ENCODE measurements at places on chromosomes 4 and X.

GRCh38 chr4:105191621-105192210 lies 45.0 kb downstream of the TET2 start:
- no peak for DNase-seq

DNA sequence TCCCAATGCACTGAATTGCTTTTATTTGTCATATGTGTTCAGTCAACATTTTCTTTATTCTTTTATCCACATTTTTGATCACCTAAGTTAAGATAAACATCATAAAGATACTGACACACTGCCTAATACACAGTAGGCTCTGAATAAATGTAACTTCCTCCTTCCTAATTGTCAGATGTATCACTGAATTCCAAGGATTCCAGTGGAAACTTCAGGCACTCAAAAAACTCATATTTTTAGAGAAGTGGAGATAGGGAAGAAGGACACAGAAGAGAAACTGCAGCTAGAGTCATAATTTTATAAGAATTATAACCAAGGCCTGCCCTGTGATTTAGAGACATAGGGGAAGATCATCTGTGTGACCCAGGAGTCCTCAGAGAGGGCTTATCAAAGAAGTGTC lies 753.3 kb downstream of the ADGRL3 start:
- DNase-seq = no peak

- no peak for DNase-seq
Measured at GRCh38 chr4:110290511-110290910, 92.1 kb upstream of the ELOVL6 start.

GRCh38 chr4:183323295-183323694 lies 1.1 kb upstream of the CLDN24 start:
- no peak for DNase-seq

- no peak for DNase-seq
Measured at GRCh38 chrX:49879656-49880277, 483 bp downstream of the USP27X start.

GRCh38 chr4:2792711-2793585 lies at the start of gene SH3BP2:
SH3BP2 (plus strand) TSS chr4:2793085; CDS start chr4:2820618, 27,533 bp downstream.
- no peak for DNase-seq

DNA sequence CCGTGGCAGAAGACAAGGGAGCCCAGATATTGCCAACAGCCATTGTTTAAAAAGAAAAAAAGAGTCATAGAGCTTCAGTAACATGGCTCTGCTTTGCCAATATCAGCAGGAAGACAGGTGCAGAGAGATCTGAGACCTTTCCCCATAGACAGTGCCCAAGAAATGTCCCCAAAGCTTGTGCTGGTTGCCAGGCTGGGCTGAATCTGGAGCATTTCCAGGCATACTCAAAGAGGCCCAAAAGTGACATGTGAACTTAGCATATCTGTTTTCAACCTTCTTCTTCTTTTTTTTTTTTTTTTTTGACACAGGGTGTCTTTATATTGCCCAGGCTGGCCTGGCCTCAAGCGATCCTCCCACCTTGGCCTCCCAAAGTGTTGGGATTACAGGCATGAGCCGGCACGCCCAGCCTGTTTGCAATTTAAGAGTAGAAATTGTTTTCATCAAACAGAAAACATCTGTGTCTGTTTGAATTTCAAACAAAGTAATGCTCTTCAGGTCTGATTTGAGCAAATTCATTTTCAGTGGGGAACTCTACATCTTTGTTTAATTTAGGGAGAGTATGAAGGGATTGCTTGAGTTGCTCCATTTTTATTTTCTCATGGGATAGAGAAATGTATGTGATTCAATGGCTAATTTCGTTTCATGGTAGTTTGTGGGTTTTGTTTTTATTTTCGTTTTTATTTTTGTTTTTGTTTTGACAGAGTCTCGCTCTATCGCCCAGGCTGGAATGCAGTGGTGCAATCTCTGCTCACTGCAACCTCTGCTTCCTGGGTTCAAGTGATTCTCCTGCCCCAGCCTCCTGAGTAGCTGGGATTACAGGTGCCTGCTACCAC lies 56.6 kb upstream of the RBM47 start:
- no peak for DNase-seq

DNA sequence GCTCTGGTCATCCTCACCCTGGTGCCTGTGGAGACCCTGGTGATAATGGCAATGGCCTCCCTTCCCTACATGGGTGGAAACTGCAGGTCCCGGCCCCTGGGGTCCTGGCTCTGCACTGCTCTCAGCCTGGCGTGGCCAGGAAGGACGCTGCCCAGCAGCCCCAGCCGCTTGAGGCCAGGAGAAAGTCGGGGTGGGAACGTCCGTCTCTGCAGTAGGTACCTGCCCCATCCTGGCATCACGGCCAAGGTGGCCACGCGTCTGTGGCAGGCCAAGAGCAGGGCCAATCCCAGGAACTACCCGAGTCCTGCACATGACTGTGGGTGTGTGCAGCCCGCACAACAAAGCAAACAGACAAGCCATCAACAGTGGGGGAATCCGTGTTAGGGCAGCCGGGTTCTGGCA lies 33.8 kb downstream of the FGFRL1 start:
- DNase-seq = no peak

DNA sequence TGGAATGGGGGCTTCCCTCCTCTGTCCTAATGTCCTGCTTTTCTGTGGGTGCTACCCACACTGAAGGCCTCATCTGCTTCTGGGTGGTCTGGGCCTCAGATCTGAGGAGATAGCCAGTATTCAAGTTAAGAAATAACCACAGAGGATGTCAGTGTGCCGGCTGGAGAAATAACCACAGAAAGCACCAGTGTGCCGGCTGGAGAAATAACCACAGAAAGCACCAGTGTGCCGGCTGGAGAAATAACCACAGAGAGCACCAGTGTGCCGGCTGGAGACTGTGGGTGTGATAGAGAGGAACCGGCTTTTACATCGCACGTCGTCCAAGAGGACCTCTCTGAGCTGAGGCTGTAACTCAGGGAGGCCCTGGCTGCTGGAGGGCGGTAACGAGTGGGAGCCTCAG lies 65.7 kb upstream of the PSAPL1 start:
- no peak for DNase-seq

GRCh38 chr4:183621875-183622274 lies 37.1 kb downstream of the RWDD4 start:
- no peak for DNase-seq

GRCh38 chrX:6574762-6575161 lies 39.8 kb upstream of the VCX3A start:
- no peak for DNase-seq

DNA sequence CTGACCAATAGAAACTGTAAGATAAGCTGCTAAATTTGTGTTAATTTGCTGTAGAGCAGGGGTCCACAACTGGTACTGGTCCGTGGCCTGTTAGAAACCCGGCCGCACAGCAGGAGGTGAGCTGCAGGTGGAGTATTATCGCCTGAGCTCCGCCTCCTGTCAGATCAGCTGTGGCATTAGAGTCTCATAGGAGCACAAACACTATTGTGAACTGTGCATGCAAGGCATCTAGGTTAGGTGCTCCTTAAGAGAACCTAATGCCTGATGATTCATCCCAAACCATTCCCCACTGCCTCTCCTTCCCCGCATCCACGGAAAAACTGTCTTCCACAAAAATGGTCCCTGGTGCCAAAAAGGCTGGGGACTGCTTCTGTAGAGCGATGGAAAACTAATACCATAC lies 19.7 kb downstream of the FBXW7 start:
- DNase-seq = no peak
